ENCODE measurements at places on chromosomes 7 and 10.

GRCh38 chr7:75649462-75649861, 89.3 kb downstream of the HIP1 start:
- DNase-seq: no peak

GRCh38 chr7:96933067-96933645, 72.2 kb upstream of the DLX6 start:
- no peak for DNase-seq

GRCh38 chr7:12322284-12322902, 81.3 kb downstream of the VWDE start:
- DNase-seq: no peak

- DNase-seq: no peak
Measured at GRCh38 chr10:4663162-4663992, 162.6 kb upstream of the AKR1E2 start.

DNA sequence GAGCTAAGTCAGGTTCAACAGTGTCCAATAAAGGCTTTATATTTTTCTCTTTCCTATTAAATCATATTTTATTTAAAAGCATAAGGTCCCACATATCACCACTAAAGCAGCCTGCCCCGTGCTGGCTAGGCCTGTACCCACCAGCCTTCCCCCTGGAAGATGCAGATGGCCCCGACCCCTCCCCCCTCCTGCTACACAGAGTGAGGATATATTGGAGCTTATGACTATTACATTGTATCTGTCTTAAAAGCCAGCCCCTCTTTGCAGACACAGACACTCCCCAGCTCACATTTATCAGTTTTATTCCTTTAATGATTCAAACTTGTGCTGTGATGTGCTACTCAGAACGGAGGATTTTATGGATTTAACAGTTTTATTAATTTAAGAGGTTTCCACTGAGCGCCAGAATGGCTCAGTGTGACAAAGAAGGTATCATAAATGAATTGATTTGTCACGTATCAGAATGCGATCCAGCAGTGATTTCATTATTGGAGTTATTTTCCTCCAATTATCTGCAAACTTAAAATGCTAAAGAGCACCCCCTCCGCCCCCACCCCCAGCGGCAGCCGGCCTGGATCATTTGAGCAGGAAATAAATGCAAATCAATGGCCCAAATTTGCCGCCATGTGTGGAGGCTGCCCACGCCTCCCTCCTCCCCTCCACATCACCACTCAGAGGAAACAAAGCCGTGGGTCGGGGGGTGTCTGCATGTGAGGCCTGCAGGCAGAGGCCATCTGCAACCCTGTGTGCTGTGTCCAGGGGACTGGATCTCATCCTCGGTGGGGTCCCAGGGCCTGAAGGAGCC, 72.6 kb upstream of the ZMIZ1 start:
- DNase-seq: no peak

- DNase-seq: no peak
Measured at GRCh38 chr7:155198196-155198892, 99.3 kb upstream of the INSIG1 start.
